ENCODE measurements at places on chromosomes 2 and 18.

DNA sequence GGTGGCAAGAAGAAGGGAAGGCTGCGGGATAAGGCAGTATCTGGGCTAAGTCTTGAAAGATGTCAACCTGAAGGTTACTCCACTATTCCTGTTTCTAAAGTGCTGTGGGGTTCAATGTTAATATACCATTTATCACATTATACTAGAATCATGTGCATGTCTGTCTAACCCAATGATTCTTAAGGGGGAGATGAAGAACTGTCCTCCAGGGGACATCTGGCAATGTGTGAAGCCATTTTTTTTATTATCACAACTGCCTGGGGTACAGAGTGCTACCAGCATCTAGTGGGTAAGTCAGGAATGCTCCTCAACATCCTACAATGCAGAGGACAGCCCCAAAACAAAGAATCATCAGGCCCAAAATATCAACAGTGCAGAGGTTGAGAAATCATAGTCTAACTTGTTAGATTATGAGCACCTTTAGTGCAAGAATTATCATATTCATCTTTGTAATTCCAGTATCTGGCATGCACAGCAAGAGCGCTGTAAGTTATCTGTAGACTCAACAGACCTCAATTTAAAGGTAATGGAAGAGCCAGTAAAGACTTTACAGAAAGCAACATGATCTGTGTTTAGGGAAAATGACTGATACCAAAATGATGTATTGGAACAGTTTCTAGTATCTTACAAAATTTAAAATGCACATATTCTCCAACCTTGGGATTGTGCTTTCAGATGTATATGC, 26.3 kb downstream of the SP3 start:
- no peak for DNase-seq

- DNase-seq: no peak
Measured at GRCh38 chr2:207746131-207746530, 23.6 kb downstream of the FZD5 start.

DNA sequence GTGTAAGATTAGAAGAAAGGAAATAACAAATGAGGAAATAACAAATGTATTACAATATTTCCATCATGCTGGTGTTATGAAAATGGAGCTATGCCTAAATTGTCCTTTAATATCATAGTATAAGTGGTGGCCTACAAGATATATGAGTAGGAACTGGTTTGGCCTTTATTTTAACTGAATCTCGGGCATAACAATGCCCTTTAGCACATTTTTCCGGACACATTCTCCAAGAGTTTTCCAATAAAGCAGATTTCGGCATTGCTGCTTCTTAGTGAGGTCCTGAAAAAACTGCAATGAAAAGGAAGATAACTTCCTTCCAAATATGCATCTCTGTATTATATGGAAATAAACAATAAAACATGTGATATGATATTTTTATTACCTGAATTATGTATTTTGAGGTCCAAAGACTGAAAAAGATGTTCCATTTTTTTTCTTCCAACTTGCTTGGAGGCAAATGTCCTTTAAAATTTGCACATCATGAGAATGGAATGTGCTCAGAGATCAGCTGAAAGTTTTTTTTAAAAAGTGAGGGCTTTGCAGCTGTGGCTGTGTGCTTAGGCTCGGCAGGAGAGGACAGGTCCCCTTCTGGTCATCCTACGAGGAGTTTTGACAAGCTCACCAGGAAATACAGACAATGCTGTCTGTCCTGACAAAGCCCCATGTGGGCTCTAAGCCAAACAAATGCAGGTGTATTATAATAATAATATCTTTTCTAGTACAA, 132.3 kb upstream of the RND3 start:
- peak; percentile 62 for DNase-seq

- no peak for DNase-seq
Measured at GRCh38 chr2:171711351-171711750, 24.1 kb downstream of the DYNC1I2 start.

DNA sequence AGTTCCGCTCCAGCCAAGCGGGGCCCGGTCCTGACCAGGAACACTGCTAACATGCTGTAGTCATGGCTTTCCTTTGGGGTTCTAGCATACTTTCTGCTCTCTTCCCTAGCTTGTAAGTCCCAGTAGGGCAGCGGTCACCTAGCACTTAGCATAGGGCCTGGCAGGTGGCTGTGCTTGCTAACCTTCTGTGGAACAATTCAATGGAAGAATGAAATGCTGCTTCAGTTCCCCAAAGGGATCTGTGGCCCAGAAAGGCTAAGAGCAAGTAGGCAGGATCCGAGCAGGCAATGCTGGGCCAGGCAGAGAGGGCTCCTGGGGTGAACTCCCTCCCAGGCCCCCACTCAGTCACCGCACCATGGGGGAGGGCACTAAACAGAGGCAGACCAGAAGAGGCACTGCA, 266.8 kb downstream of the CELF4 start:
- no peak for DNase-seq

- DNase-seq: no peak
Measured at GRCh38 chr2:69830045-69830905, 815 bp downstream of the GMCL1 start.

DNA sequence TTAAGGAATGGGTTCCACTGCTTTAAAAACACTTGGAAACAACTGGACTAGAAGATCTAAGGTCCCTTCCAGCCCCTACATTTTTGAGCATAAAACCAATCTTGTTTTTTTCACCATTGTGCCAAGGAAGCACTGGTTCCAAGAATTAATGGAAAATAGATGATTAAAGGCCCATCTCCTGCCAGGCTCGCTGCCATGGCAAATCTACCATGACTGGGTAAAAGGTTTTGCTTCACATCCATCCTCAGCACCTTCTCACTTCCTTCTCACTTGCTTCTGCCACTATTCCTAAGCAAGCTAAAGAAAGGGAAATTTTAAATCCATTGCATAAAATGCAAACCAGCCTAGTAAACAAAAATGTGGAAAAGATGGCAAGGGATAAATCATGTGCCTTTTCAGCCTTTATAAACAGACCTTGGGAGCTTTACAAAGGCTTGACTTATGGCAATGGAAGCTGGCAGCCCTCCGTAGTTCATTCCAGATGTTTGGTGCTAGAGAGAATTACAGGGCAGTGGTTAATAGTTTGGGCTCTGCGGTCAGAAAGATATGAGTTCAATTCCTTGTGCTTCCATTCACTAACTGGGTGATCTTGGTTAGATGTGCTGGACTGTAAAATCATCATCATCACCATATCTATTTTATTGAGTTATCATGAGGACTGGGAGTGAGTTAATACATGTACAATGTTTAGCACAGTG, 27.0 kb upstream of the ST3GAL5 start:
- DNase-seq: no peak

DNA sequence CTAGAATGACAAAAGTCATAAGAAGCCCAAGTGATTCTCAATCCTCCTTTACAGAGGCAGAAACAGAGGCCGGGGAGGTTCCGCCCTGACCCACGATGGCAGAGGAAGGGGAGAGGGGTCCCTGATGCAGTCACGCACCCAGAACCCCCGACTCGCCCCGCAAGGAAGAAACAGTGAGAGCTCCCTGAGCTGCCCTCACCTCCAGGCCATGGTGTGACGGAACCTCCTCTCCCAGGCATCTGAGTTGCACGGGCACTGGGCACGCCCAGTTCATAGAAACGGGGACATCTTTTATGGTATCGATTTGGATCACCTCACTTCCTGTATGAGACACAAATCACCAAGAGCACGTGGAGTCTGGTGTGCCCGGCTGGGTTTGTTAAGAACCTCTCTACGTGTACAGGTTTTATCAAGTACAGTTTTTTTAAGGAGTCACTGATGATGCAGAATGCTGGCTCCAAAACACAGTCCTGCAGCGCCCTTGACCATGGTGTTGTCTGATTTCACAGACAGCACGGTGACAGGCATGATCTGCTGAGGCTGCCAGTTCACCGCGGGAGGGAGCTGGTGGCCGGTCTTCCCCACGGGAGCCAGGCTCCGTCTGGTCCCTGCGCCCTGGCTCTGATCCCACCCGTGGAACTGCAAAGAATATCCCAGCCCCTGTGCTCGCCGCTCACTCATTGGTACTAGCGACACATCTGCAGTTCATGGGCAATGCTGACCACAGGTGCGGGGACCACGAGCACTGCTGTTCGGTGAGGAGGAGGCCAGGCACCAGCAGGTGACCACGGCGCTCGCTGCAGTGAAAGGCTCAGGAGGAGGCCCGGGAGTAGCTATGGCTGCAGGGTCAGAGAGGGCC, 35.6 kb downstream of the PXDN start:
- DNase-seq: no peak

DNA sequence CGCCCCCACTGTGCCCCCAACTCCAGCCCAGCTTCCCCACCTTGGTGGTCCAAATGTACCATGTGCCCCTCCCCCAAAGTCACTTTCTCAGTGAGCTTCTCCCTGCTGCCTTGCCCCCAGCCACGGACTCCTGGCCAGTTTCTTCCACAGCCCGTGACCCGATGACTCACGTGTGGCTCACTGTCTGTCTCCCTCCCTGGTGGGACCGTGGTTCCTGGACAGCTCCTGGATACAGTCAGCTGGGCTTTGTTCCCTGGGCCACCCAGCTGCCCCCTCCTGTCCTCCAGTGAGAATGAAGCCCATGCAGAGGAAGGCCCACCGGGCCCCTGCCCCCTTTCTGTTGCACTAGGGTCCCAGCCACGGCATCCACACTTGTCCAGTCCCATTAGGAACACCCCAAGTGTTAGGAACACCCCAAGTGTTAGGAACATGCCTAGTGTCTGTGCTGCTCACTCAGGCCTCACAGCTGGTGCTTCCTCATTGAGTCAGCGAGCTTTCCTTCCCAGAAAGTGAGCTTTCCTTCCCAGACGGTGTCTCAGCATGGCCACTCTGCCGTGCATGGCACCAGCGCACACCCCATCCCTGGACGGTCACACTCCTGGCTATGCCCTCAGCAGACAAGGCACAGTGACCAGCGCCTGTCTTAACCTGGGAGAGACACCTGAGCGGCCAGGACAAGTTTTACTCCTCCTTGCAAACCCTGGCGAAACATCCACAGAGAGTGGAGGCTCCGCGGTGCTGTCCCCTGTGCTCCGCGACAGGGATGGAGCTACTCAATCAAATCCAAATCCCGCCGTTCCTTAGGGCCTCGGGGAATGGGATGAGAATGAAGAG, 44.8 kb upstream of the CTDP1 start:
- DNase-seq: no peak

DNA sequence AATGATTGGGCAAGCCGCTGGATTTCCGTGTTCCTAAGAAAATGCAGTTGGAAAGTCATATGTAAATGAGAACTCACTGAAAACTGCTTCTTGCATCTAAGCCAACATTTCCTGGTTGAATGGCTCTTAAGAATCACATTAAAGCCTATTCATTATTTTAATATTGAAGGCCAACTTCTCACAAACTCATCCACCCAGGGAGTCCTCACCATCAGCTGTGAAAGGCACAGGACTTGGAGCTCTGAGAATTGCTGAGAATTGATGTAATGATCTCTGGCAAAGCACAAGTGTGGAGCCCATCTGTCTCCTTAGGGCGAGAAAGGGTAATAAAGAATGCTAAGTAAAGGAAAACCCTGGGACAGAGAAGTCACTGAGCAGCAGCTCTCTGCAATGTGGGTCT, 55.9 kb upstream of the APCDD1 start:
- DNase-seq: no peak

- DNase-seq: no peak
Measured at GRCh38 chr2:28430788-28431418, 38.2 kb downstream of the FOSL2 start.

GRCh38 chr18:8625461-8626092, 16.3 kb downstream of the RAB12 start:
- DNase-seq: no peak

DNA sequence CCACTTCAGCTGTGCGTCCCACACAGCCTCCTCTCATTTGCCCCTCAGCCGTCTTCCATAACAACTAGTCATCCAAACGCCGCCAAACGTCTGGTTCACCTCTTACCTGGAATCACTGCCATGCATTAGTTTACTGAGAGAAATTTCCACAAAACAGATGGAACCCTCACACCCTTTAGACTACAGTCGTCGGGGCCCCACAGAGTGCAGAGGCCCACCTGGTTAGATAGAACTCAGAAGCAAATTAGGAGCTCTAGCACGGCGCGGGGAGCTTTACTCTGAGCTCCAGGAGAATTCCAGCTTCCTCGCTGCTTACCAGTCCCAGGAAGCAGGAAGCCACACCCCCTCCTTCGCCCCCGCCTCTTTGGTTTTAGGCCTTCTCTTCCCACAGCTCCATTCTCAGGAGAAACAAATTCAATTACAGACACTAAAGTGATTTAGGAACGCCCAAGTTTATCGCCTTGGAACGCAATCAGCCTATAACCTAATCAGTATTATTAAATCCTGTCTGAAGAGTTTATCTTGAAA, 9.4 kb downstream of the RNU2-63P start:
- DNase-seq: no peak

- peak; percentile 53 for DNase-seq
Measured at GRCh38 chr2:186590759-186591505, 1.1 kb downstream of the ITGAV start.

DNA sequence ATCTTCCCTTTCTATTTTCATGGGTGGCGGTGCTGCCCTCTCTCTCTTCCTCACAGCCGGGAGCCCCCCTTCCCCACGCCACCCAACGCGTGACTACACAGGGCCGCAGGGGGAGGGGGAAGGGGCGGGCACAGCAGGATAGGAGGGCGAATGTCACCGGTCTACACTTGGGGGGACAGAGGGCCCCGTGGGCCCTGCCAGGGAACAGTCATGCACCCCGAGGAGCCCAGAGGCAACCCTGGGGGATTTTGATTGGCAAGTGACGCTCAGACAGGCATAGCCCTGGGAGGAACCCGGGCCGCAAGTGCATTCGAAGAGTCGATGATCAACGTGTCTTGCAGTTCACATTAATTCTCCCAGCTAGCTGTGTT, 91.1 kb upstream of the ANKRD30BL start:
- DNase-seq: no peak

DNA sequence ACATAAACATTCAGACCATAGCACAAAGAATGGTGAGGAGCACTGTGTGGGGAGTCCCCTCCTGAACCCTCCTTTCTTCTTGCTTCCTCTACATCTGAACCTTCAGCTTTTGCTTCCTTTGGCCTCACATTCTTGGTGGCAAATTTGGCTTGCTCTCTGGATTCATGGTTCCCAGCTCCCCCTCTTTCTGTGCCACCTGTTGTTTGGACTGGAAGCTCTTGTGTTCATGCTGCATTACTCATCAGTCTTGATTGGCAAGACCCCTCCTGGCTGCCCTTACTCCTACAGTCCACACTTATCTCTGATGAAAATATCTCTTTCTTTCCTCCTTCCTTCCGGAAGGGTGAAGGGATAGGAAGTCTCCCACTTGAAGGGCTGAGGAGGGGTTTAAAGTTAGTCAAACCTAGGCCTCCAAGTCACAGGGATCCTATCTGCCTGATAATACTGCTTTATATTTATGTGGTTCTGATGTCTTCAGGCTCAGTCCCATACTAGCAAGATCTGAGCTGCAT, 70.0 kb downstream of the MYO3B start:
- no peak for DNase-seq

GRCh38 chr2:176106581-176107539, at the start of gene HOXD11:
Gene HOXD11, plus strand, starts transcription at chr2:176107280. Its CDS starts 76 bp downstream, at chr2:176107356.
- no peak for DNase-seq

GRCh38 chr2:225694664-225695063, 295.2 kb downstream of the NYAP2 start:
- no peak for DNase-seq

GRCh38 chr2:39156107-39156506, 35.3 kb upstream of the SOS1 start:
- DNase-seq: no peak
